Effector memory CD4-positive, alpha-beta T cell (primary cell): ENCODE measurements at places on chromosomes 11 and 22.

DNA sequence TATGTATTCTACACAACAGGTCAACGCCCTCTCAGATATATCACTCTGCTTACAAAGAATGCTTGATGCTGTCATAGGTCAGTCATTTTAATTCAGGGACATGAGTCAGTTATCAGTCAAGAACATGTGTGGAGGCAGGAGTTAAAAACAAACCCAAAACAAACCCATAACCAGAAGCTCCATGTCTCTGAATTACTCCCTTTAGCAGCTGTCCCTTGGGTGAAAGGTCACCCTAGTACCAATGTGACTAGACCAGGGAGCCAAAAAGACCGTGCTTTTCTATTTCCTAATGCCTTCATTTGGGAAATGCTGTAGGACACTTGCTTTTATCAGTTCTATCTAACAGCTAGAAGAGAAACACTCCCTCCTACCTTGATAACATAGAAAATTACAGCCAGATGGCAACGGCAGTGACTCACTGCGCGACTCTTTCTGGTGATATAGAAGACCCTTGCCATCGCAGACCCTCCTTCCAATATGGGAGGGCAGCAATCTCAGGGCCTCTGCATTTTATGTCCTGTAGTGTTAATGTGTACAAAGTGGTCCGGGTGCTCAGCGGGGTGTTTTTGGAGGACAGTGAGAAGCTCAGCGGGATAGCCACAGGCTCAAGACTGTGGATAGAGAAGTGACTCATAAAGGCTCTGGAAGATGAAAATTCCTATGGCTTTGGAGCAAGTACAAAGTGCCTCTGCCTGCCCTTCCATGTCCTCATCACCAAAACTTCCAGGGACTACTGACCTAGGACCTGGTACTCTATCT, 24.8 kb downstream of the APOL5 start:
- DNase-seq: no peak

- DNase-seq: no peak
Measured at GRCh38 chr22:30031764-30032455, 48.4 kb upstream of the HORMAD2 start.

DNA sequence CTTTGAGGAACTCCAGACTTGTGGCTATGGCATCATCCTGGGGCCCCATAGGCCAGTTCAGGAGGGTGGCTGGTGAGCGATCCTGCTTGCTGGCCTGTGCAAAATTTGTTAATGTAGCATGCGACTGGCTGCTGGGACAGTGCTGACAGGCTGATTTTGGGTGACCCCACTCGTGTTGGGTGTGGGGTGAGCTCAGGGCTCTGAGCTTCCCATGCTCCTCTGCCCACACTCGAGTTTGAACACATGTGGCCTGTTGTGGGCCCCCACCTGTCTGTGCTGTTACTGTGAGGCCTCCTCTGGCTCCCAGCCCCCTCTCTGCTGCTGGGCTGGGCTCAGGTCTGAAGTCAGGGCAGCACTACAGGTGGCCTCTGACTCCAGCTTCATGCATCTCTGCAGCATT, 64.4 kb upstream of the MYEOV start:
- no peak for DNase-seq

- no peak for DNase-seq
Measured at GRCh38 chr11:62909107-62909894, 11.9 kb downstream of the CHRM1 start.

DNA sequence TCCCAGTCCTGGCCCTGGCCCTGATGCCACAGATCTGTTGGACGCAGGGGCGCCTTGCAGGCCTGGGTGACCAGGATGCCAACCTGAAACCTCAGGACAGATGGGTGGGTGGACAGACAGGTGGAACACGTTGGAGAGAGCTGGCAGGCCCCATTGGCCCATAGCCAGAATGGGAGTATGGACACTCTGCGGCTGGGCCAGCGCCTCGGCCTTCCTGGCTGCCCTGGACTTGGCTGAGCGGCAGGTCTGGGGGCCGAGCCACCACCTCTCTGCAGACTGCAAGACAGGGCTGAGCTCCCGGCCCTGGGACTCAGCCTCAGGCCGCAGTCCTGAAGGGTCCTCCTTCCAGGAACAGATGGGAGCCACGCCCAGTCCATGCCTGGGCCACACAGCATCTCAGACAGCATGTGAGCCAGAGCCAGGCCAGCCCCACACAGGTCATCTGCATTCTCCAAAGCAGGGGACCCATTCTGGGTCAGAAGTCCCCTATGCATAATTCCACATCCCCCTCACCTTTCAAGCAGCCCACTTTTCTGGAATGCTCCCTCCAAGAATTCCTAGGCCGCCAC, 14.1 kb downstream of the WNT7B start:
- DNase-seq: no peak

DNA sequence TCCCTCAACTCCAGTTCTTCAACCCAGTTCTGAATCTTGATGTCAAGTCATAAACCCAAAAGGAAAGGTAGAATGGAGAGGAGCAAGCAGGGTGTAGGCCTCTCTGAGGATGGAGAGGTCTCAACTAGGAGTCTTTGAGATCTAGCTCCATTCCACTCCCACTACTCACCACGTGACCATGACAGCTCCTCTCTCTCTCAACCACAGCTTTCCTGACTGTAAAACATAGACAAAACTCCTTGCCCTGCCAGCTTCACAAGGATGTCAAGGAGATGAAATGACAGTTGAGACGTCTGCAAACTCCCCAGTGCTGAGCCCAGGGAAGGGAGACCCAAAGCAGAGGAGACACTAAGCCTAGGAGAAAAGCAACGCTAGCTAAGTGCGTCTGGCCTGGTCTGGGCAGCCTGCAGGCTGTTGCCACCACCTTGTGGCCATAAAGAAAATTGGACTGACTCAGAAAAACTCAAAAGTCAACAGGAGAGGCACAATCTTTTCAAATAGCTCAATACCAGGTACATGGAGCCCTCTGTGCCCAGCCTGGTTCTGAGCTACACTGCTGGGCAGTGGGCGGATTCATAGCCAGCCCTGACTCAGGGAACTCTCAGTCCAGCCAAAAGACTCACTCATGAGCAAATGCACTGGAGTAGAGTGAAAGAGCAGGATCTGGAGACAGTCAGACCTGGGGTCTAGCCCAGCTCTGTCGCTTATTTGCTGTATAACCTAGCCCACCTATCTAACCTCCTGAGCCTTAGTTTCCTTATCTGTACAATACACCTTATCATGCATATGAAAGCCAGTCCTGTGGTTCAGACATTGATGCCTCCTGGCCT, 3.4 kb downstream of the CLPB start:
- DNase-seq: no peak

- DNase-seq: no peak
Measured at GRCh38 chr11:86761978-86762377, 38.4 kb upstream of the PRSS23 start.

DNA sequence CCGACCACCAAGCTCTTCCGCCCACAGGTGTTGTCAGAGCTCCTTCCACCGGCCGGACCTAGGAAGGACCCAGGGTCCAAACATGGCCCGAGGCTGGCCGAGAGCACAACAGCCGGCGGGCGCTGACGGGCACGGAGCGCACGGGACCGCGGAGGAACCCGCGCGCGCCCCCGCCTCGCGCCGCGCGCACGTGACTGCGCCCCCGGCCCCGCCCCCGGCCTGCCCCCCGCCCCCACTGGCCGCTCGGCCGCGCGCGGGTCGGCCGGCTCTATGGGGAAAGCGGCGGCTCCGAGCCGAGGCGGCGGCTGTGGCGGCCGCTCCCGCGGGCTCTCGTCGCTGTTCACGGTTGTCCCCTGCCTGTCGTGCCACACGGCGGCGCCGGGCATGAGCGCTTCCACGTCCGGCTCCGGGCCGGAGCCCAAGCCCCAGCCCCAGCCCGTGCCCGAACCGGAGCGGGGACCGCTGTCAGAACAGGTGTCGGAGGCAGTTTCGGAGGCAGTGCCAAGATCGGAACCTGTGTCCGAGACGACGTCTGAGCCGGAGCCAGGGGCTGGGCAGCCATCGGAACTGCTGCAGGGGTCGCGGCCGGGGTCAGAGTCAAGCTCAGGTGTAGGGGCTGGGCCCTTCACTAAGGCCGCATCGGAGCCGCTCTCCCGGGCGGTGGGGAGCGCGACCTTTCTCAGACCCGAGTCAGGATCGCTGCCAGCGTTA, at the start of gene OSBP2:
TSS of gene OSBP2 (plus strand) at position 235 of the 711 bp plus-strand sequence. CDS start at position 271, 36 bp downstream.
- DNase-seq: no peak

DNA sequence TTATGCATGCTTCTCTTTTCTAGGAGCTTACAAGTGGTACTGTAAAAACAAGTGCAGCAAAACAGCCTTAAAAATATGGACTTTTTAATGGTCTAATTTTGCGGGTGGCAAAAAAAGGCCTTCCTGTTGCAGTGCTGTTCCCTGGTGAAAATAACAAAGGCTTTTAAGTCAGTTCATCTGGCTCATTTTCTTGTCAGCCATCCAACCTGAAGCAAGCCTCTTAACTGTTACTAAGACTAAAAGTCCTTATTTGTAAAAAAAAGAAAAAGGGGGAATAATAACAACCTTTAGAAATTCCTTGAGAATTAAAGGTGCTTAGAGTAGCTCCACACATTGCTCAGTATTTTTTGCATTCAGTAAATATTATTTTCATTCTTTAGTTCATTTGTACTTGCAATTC, 200.5 kb upstream of the CHORDC1 start:
- no peak for DNase-seq

DNA sequence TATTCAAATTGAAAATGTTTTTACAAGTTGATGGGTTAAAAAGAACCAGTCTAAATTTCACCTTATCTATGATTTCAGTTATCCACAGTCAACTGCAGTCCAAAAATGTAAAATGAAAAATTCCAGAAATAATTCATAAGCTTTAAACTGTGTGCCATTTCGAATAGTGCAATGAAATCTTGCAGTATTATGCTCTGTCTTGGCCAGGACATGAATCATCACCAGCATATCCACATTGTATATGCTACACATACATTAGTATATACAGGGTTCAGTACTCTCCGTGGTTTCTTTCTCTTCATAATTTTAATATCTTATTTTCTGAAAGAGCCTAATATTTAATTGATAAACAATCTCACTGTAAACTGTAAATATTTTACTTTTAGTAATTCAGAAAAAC, 45.9 kb downstream of the ARHGAP32 start:
- DNase-seq: no peak

DNA sequence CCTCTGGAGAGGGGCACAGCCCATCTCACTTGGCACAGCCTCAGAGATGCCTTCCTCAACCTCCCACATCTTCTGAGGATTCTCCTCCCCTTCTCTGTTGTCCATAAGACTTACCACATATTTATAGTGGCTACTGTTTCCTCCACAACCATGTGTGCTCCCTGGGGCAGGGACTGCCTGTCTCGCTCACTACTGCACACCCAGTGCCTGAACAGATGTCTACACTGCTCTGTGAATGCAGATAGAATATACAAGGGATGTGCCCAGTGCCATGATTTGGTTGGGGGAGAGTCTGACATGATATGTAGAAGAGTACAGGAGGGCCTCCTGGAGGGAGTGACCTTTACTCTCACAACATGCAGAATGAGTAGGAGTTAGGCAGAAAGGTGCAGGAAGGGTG, 67.3 kb upstream of the ANO1 start:
- DNase-seq: no peak

- DNase-seq: no peak
Measured at GRCh38 chr22:38524429-38524828, 18.3 kb upstream of the DDX17 start.
